Stimulated activated CD4-positive, alpha-beta T cell treated with anti-CD3 and anti-CD28 coated beads, TNF-alpha, amount 100 ng/mL, for 48 hours (primary cell): ENCODE measurements at places on chromosomes 4 and X.

- DNase-seq, result no peak
These were observed 91.6 kb downstream of the HMX1 start for GRCh38 chr4:8780086-8780485.

DNA sequence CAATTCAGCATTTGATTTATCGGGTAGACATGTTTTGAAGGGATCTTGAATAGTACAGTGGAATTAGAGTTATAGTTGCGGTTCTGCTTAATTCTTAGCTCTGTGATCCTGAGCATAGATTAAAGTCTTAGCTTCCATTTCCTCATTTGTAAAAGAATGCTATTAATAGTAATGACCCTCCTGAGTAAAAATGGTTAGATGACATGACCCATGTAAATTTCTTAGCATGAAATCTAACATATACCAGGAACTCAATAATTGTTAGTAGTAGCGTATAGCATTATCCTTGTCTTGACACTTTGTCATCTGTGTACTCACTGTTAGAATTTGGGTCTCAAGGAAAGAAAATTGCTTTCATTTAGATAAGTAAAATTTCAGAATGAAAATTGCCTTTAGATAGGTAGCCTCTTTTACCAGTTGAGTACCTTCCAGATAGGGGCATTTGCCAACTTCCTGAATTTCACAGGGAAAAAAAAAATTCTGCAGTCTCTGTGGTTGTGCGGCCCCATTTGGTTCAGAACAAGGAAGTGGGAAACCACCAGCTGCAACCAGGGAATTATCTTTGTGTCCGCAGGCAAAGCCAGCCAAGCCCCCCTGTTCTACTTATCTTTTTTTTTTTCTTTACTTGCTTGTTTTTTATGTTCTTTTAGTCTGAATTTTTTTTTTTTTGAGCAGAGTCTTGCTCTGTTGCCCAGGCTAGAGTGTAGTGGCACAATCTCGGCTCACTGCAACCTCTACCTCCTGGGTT, 86.9 kb downstream of the TMEM164 start:
- no peak for DNase-seq

DNA sequence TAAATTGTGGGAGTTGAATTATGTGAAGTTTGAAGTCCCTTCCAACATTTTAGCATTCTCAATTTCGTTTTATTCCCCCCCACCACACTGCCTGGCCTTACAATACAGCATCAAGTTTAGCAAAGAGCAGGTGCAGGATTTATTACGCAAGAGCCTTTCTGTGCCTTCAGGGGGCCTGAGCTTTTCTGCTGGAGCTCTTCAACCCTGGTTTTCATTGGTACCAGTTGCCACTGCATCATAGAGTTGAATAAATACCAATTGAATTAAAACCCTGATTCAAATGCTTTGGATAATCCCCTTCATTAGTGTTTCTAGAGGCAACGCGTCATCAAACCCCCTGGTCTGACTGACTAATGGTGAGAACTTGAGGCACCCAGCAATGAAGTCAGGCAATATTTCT, 43.6 kb upstream of the KIT start:
- no peak for DNase-seq

- no peak for DNase-seq
These were observed 241.4 kb downstream of the UGT8 start for GRCh38 chr4:114839986-114840385.

- DNase-seq, result no peak
These were observed 76.7 kb downstream of the AFF1 start for GRCh38 chr4:87011340-87012034.

DNA sequence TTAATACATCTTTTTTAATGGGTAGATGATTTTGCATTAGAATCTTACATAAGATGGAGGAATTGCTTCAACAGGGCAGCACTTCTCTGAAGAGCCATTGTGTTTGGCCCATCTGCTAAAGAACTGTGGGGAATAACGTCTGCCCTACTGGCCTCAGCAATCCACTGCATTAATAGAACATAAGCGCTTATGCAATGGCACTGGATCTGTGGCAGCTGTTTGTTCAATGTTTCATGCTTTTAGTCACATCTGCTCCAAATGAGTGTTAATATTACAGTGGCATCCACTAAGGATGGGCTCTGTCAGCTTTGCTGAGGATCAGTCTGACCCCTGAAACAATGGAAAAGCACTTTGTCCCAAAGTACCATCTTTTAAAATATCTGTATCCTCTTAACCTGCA, 279.0 kb upstream of the GK2 start:
- DNase-seq, result no peak

DNA sequence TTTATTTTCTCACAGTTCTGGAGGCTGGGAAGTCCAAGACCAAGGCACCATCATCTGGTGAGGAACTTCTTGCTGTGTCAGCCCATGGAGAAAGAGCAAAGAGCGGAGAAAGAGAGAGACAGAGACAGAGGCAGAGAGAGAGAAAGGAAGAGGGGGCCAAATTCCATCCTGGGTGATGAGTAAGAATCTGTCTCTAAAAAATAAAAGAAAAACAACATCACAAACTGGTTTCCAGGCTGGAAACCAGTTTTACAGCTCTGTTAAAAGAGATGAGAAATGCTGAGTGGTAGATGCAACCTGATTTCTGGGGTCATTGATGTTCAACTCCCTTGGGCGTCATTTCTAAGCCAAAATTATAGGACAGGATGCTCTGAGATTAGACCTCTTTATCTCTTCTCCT, 72.9 kb downstream of the SHOX start:
- no peak for DNase-seq

DNA sequence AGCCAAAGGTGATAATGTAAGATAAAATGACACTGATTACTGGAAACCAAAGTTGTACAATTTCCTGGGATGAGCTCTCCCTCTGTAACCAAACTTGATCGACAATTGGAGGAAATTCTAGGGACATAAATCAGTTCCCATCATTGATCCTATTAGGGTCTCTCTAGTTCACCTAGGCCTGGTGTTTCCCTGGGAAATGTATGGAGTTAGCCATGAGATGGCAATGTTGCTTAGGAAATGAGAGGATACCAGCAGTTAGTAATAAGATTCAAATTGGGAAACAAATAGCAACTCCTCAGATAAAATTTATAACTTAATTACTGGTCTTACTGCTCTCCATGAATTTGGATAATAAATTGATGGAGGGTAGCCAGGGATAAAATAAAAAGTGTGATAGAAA, 52.2 kb downstream of the SPATA18 start:
- DNase-seq, result no peak

GRCh38 chrX:109936114-109936513, 66.8 kb upstream of the TMEM164 start:
- no peak for DNase-seq

- DNase-seq, result no peak
These were observed 1.0 kb upstream of the TBC1D9 start for GRCh38 chr4:140757232-140757630.

- no peak for DNase-seq
These were observed 62.1 kb upstream of the XIAP start for GRCh38 chrX:123797543-123798447.

GRCh38 chrX:70398899-70399298, 24.2 kb upstream of the GDPD2 start:
- DNase-seq, result no peak

- DNase-seq, result no peak
These were observed 241.4 kb upstream of the PGRMC2 start for GRCh38 chr4:128528793-128529553.

- DNase-seq, result no peak
These were observed 20.2 kb upstream of the MED14 start for GRCh38 chrX:40755291-40756249.

DNA sequence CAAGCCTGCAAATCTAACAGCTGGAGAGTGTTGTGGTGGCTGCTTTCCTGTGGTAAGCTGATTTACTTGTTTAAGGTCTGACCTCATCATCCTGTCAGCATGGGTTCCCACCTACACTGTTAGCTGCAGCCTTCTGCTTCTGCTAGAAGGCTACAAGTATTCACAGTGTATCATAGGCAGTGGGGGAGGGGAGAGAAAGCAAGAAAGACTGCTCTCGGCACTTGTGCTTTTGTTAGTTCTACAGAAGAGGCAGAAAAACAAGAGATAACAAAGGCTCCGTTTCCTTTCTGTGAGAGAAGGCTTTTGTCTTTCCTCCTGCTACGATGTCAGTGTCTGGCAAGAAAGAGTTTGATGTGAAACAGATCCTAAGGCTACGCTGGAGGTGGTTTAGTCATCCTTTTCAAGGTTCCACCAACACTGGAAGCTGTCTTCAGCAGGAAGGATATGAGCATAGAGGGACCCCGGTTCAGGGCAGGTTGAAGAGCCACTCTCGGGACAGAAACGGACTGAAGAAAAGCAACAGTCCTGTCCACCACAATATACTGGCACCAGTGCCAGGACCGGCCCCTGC, at the start of gene KLHL4:
Gene KLHL4, plus strand, starts transcription at position 232 of the 571 bp plus-strand sequence. Its CDS starts 92 bp downstream, at position 324.
- no peak for DNase-seq
